NCI-H1092 (cell line): ENCODE measurements at places on chromosomes 2 and 18.

- no peak for DNase-seq
Observed at GRCh38 chr2:83113953-83114352, 1345.1 kb downstream of the SUCLG1 start.

GRCh38 chr2:190417045-190417842, 9.1 kb downstream of the MFSD6 start:
- DNase-seq, result no peak

GRCh38 chr2:224925810-224926100, 116.5 kb downstream of the DOCK10 start:
- DNase-seq, result no peak

DNA sequence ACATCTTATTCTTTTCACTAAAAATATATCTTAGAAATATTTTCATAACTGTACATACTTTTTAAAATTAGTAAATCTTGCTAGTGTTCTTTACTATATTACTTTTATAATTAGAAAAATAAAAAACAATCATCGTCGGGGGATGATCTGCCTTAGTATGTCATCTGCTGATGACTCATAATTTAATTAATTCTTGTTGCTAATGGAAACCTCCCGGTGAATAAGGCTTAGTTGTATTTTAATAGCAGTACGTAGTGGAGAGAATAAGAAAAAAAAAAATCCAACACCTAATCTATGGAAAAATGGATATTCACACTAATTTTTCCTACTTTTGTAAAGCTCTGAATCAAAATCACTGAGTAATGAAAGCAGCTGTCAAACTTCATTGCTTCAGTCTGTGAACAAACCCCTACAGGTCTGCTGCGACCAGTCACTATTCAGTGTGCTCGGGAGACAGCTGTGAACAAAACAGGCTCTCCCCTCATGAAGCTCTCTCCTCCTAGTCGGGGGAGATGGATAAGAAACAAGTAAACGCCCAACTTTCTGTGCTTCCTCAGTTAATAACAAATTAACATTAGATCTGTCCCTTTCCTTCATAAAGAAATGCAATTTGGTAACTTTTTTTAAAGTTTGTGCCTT, 97.4 kb upstream of the UPP2 start:
- DNase-seq, result no peak

GRCh38 chr18:29176681-29177080, 999.8 kb upstream of the CDH2 start:
- no peak for DNase-seq

- peak; percentile 17 for DNase-seq
Observed at GRCh38 chr2:80073134-80073561, 231.4 kb downstream of the LRRTM1 start.

DNA sequence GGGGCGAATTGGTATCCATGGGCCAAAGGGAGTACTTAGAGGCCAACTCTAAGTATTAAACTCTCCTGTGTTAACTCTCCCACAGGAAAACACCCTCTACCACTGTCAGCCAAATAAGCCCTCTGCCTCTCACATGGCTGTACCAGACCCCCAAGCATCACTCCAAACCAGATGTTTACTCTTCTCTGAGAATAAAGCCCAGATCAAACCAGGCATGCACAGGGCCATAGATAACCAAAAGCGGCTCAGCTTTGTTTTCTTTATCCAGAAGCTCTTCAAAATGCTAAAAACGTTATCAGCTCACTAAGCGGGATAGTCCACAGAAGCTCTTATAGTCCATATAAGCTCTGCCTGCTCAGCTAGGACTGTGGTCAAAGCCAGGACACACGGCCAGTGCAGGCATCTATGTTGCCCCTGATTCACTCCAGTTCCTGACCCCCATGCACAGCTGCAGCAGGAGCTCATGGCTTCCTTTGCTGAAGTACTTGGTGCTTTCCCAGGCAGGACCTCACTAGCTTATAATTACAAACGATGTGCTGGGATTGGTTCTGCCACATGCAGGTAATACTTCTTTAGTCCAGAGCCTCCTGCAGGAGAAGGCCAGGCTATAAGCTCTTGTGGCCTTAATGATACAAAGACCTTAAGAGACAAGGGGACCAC, 21.0 kb upstream of the SEMA4C start:
- DNase-seq, result no peak

DNA sequence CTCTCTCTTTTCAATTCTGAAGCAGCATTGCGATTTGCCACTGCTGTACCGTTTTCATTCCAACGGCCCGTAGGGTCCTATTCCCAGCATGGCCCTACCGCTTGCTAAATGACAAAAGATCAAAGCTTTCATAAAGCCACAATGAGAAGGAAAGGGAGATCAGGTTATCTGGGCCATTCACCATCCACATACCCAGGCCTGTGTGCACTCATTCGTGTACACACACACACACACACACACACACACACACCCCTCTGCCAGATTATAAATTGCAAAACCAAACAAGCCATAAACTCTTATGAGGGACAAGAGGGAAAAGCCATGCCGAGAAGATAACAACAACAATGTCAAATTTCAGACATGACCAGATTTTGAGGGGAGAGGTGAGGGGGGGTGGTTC, 282.3 kb downstream of the BCL11A start:
- no peak for DNase-seq

DNA sequence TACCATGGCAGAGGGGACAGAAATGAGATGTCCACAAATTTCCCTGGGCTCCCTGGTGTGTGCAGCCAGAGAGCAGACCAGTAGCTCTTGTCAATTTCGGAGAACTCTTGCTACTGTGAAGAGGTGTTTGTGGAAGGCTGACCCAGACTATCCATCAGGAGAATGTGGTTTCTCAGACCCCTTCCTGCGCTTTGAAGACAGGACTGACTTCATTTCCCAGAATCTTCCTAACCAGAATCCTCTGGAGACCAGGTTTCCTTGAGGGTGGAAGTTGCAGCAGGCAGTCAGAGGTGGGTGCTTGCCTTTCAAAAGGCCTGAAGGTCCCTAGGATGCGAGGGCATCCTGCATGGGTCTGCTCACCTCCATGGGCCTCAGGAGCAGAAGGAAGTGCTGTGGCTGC, 121.9 kb downstream of the LAMA3 start:
- no peak for DNase-seq

DNA sequence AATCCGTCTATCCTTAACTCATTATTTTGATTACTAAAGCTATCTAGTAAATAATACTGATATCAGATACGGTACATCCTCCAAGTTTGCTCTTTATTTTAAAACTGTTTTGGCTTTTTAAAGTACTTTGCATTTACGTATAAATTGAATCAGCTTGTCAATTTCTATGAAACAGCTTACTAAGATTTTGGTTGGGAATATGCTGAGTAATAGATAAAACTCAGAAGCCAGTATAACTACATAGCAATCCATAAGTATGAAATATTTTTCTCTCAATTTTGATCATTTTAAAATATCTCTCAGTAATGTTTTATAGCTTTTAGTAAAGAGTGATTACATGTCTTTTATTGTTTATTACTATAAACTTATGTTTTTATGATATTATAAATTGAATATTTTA, 116.2 kb upstream of the SOX11 start:
- no peak for DNase-seq

- DNase-seq, result no peak
Observed at GRCh38 chr2:33131111-33131510, 184.4 kb downstream of the LTBP1 start.

DNA sequence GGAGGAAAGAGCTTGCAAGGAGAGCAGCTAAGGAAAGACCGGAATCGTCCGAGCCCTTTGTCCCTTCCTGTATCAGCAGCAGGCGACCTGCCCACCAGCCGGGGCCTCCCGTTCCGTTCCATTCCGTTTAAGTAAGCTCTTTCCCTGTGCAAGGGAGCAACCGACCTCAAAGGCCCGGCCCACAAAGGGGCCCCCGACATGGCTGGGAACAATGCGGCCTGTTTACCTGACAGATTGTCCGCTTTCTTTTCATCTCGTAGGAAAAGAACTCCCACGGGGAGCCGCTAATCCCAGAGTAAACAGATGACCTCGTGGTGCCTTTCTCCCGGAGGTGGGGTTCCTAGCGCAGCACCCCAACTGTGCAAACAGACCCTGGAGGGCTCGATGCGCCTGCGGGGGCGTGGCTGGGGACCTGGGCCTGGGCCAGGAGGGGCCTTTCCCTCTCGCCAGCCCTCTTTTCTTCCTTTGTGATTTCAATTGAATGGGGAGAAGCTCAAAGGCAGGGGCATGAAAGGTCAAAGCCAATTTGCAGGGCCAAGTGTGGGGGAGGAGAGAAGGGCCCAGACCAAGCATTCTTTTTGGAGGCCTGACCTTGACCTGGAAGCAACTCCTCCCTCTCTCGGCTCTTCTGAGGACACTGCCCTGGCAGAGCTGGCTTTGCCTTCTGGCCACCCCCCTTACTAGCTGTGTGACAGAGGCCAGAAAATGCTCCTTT, 120.2 kb downstream of the INHBB start:
- peak; percentile 81 for DNase-seq

DNA sequence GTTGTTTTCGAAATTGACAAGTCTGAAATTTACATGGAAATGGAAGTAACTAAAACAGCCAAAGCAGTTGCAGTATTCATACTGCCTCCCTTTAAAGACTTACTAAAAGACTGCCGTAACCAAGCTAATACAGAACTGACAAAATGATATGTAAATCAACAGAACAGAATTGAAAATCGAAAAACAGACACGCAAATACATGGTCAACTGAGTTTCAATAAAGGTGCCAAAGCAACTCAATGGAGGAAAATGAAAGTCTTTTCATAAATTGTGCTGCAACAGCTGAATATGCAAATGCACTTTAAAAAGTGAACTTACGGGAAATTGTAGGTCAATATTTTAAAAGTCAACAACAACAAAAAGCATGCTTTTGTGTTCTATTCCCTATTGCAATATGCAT, 34.2 kb downstream of the TMEM131 start:
- DNase-seq, result no peak

- no peak for DNase-seq
Observed at GRCh38 chr2:105582952-105583660, 161.6 kb upstream of the NCK2 start.

DNA sequence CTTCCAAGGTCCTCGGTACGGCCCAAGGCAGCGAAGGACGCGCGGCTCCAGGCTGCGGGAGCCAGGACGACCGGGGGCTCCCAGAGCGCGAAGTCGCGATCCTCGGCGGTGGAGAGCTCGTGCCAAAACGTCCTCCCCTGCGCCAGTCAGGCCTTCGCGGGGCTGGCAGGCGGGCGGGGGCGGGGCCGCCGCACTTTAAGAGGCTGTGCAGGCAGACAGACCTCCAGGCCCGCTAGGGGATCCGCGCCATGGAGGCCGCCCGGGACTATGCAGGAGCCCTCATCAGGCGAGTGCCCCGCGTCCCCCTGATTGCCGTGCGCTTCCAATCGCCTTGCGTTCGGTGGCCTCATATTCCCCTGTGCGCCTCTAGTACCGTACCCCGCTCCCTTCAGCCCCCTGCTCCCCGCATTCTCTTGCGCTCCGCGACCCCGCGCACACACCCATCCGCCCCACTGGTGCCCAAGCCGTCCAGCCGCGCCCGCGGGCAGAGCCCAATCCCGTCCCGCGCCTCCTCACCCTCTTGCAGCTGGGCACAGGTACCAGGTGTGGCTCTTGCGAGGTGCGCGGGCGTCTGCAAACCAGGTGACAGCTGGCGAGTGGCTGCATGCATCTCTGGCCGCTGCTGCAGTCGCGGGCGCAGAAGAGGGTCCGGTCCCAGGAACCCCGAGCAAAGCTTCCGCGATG, at the start of gene CIDEA:
TSS of gene CIDEA (plus strand) at position 226 of the 684 bp plus-strand sequence. CDS start at position 249, 23 bp downstream.
- DNase-seq, result no peak

DNA sequence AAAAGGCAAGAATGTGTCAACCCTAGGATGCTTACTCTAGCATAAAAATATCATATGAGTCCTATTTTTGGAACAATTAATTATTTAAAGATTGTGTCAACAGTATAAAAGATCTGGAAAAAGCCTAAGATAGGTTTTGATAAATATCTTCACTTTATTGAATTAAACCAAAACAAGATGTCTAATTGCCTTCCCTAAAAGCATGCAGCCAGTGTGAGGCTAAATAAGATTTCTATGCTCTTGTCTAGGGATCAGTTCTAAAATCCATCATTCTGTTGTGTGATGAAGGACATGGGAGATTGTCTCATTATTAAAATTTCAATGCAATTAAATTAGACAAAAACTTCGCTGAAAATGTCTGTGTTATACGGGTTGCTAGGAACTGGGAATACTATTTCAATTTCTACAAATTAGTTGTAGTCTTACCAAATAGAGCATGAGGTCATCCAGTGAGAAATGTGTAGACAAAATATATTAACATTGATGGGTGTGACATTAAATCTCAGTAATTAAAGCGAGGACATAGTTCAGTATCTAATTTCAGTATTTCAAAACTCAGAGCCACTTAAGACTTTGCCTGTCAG, 535.6 kb upstream of the FSIP2 start:
- DNase-seq, result no peak

GRCh38 chr2:152618193-152618564, 99.1 kb downstream of the PRPF40A start:
- no peak for DNase-seq

- no peak for DNase-seq
Observed at GRCh38 chr2:36456227-36457175, 100.9 kb downstream of the CRIM1 start.

DNA sequence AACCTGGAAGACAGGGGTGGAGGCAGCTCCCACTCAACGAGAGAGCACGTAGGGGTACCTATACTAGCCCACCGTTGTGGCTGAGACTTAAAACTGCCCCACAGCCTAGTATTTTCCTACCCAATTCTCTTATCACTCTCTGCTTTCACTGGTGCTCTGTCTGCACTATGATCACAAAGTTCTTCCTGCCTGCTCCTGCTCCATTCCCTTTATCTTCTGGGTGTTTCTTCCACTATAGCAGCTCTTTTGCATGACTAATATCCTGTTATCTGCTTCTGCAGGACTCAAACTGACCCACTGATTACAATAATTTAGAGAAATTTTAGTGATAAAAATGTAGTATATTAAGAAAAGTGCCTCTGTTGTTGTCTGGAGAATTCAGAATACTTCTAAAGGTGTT, 184.8 kb downstream of the LRP1B start:
- no peak for DNase-seq

DNA sequence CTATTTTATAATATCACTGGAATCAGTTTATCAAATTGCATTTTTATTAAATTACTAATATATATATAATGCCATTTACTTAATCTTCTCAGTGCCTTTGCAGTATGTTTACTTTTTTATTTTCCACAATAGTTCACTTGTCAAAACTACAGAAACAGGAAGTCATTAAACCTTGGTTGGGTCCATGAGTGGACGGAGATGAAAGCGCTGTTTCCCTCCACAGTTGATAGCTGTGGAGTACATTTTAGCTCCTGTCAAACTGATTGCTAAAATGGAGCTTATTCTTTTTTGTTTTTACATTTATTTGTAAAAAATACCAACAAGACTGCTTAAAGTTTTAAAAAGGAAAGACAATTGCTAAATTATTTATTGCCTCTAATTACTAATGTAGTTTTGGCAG, 19.2 kb downstream of the MFF start:
- no peak for DNase-seq
